ENCODE measurements at places on chromosomes 5 and 9. TPM values are rescaled to one million over a fixed set of nuclear protein-coding genes. Genes with fewer than 3 reads are reported as not detected.
A peak's percentile ranks its signal among the peaks of the same experiment; 100 is the strongest.

DNA sequence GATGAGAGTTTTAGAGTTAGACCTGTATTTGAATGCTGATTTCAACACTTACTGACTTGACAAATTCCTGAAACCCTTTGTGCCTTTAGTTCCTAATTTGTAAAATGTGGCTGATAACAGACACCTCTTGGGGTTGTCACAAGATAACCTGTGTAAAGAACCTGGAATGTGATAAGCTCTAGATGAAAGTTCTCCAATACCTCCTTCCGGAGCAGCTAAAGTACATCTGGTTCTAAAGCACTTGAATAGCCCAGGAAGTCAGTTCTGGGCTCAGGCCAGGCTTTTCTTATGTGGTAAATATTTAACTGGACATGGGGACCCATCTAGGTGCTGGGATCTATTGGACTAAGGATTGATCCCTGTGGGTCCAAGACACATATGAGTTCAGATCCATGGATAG is 310.8 kb upstream of the ADAMTSL1 start:
- H3K27me3 ChIP-seq, result no peaks in the 10 kb centered on the region
- DNase-seq, result no peak
- H3K4me3 ChIP-seq, result no peak overlapping the region
- H3K36me3 ChIP-seq, result no peaks in the 10 kb centered on the region

DNA sequence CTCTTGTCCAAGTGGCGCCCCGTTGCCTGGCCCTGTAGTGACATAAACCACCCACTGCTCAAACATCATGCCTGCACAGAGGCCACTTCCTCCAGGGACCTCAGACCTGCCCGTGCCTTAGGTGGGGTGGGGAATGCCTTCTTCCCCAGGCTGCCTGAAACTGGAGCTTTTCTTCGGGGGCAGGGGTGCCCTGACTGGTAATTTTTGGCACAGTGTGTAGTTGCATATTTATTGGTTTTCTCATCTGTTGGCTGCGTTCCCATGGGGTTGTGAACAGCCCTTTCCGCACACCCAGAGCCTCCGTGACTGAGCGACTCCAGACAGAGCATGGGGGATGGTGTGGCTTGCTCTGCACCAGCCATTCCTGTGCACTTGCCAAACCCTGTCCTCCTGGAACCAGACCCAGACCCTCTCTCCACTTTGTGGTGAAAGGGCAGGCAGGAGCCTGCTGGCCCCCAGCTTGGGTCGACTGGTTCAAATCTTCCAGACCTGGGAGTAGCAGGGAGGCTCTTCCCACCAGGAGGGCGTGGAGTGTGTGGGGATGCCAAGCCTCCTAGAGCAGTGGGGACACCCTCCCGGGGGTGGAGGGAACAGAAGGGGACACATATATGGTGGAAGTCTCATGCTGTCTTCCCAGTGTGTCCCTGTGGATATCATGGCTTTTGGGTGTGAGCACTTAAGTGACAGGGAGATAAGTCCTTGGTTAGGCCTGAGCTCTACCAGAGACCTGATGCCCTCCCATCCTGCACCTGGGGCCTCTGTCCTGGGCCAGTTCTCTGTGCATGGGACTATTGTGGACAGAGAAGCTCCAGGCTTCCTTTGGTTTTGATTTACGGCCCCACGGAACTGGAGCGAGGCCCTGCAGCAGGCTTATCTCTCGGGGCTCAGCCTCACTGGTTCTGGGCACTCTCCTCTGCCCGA is 39.6 kb downstream of the WNK2 start:
- no peaks in the 10 kb centered on the region for H3K27me3 ChIP-seq
- H3K4me3 ChIP-seq, result no peak overlapping the region
- H3K36me3 ChIP-seq, result no peaks in the 10 kb centered on the region
- no peak overlapping the region for H3K27ac ChIP-seq

DNA sequence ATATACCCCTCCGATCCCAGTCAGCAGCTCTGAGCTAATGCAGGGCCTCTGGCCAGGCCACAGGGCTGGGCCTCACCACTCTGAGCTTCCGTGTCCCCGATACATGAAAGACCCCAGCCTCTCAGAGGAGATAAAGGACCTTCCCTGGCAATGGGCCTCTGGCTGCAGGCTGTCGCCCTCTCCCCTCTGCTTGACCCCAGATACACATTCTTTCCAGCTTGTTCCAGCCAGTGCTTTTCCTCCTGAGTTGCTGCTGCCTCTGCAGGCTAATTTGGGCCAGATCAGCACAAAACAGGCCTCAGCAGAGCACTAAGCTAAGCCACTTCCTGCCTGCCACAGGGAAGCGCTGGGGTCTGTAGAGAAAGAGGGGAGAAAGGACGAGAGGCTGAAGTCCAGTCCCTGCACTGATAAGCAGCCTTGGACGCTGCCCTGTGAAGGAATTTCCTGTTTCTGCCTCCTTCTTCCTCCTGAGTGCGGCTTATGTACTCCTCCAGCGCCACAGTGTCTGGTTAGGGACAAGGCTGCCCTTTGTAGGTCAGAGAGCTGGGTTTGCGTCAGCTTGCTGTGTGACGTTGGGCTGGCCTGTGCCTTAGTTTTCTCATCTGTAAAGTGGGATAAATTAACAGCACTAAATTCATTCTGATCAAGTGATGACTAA is 73.0 kb upstream of the IL17B start:
- H3K4me3 ChIP-seq, result no peak overlapping the region
- H3K27ac ChIP-seq, result no peak overlapping the region
- H3K36me3 ChIP-seq, result no peaks in the 10 kb centered on the region
- DNase-seq, result peak; percentile 74
- no peaks in the 10 kb centered on the region for H3K4me1 ChIP-seq
- H3K27me3 ChIP-seq, result no peaks in the 10 kb centered on the region

- no peak for DNase-seq
- H3K4me3 ChIP-seq, result no peak overlapping the region
- H3K27ac ChIP-seq, result no peak overlapping the region
- H3K4me1 ChIP-seq, result no peaks in the 10 kb centered on the region
These were observed 368.7 kb downstream of the BNC2 start for GRCh38 chr9:16501726-16502125.

DNA sequence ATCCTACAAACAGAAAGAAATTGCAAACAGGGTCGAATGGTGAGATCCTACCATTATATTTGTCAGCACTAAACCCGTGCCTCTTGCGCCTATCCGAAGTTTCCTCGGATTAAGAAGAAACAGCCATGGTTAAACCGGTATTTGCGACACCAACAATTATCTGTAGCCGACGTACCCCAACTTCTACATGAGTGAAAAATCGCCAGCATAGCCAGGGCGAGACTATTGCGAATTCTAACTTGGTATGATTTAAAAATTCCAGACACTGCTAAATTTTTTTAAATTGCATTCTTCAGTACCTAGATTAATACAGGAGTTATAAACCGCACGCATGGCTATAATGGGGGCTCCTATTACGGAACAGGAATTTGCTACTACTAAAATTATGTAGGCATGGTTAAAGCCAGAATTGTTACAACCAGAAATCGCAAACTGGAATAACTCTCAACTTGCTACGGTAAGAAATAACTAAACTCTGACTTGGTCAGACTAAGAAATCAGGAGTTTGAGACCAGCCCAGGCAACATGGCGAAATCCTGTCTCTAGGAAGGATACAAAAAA is 25.3 kb upstream of the ANXA2R start:
- no peak overlapping the region for H3K27ac ChIP-seq
- peak overlapping the region; percentile 95 for H3K4me3 ChIP-seq
- H3K4me1 ChIP-seq, result peaks cover 9% of the 10 kb centered on the region

DNA sequence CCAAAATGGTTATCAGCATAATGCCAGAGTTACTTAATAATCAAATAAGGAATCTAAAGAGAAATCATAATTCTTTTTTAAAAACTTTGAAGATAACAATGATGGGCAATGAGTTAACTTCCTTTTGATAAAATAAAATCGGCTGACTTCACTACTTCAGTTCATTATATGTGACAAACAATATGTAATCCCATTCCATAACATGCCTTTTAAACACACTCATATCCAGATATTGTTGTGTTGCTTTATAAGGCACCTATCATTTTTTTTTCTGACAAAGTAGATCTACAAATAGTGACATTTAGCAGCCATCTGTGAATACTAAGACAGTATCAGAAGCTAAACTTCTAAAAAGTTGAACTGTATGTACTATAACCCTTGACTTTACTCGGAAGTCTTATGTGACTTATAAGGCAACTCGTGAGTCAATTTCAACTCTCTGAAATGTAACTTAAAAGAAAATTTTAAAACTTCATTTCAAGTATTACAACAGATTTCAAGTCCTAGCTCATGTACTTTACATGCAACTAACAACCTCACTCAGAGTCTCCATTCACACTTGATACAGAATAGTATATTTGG is 7.5 kb downstream of the ADAMTS6 start:
- no peak overlapping the region for H3K4me3 ChIP-seq
- no peak for DNase-seq
- no peak overlapping the region for H3K27ac ChIP-seq
- no peaks in the 10 kb centered on the region for H3K36me3 ChIP-seq

DNA sequence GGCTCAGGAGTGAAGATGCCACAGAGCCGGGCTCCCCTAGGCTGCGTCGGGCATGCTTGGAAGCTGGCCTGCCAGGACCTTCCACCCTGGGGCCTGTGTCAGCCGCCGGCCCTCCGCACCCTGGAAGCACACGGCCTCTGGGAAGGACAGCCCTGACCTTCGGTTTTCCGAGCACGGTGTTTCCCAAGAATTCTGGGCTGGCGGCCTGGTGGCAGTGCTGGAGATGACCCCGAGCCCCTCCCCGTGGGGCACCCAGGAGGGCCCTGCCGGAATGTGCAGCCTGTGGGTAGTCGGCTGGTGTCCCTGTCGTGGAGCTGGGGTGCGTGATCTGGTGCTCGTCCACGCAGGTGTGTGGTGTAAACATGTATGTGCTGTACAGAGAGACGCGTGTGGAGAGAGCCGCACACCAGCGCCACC is 113.1 kb downstream of the RXRA start:
- H3K27me3 ChIP-seq, result no peaks in the 10 kb centered on the region
- H3K4me1 ChIP-seq, result no peaks in the 10 kb centered on the region
- no peak overlapping the region for H3K4me3 ChIP-seq

DNA sequence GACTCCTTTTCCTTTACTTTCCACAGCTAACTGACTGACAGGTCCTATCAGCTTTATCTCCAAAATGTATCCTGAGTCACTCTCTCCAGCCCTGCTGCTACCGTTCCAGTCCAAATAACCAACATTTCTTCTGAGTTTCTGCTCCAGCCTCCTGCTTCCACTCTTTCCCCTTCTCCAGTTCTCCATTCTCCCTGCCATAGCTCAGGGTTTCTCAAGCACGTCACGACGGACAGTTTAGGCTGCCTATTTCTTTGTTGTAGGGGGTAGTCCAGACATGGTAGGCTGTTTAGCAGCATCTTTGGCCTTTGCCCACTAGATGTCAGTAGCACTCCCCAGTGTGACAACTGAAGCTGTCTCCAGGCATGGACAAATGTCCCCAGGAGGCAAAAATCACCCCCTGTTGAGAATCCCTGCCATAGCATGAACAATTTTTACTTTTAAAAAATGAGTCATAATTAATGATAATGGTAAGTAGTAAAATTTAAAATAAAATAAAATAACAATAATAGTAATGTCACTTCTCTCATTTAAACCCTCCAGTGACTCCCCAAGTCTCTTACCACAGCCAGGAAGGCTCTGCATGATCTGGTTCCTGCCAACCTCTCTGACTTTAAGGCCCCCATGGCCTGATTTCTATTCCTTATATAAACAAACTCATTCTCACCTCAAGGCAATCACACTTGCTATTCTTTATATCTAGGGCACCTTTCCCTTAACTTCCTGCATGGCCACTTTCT is 105.4 kb upstream of the FER start:
- H3K4me3 ChIP-seq, result peak overlapping the region; percentile 18
- peaks cover 8% of the 10 kb centered on the region for H3K36me3 ChIP-seq
- H3K27ac ChIP-seq, result no peak overlapping the region
- H3K27me3 ChIP-seq, result no peaks in the 10 kb centered on the region
- H3K4me1 ChIP-seq, result no peaks in the 10 kb centered on the region

- H3K4me1 ChIP-seq, result no peaks in the 10 kb centered on the region
- no peak overlapping the region for H3K27ac ChIP-seq
- no peaks in the 10 kb centered on the region for H3K27me3 ChIP-seq
- no peaks in the 10 kb centered on the region for H3K36me3 ChIP-seq
These were observed 58.1 kb upstream of the SPTLC1 start for GRCh38 chr9:92173318-92173717.

GRCh38 chr5:54905942-54906537 is 79.4 kb downstream of the ESM1 start:
- H3K36me3 ChIP-seq, result no peaks in the 10 kb centered on the region
- no peaks in the 10 kb centered on the region for H3K27me3 ChIP-seq
- no peak overlapping the region for H3K27ac ChIP-seq
- H3K4me3 ChIP-seq, result no peak overlapping the region
- DNase-seq, result peak; percentile 46
- no peaks in the 10 kb centered on the region for H3K4me1 ChIP-seq

- no peaks in the 10 kb centered on the region for H3K4me1 ChIP-seq
- H3K27me3 ChIP-seq, result no peaks in the 10 kb centered on the region
- no peak for DNase-seq
- peak overlapping the region; percentile 94 for H3K4me3 ChIP-seq
These were observed 2.4 kb downstream of the KIF2A start for GRCh38 chr5:62308439-62308838.

- H3K4me3 ChIP-seq, result no peak overlapping the region
- no peaks in the 10 kb centered on the region for H3K27me3 ChIP-seq
- no peaks in the 10 kb centered on the region for H3K4me1 ChIP-seq
- H3K27ac ChIP-seq, result no peak overlapping the region
- no peaks in the 10 kb centered on the region for H3K36me3 ChIP-seq
- DNase-seq, result no peak
These were observed 10.2 kb downstream of the CMYA5 start for GRCh38 chr5:79699763-79700400.

GRCh38 chr9:73683862-73684591 is 532.4 kb downstream of the ANXA1 start:
- no peaks in the 10 kb centered on the region for H3K27me3 ChIP-seq
- DNase-seq, result peak; percentile 44
- H3K36me3 ChIP-seq, result peaks cover 11% of the 10 kb centered on the region
- no peak overlapping the region for H3K4me3 ChIP-seq
- no peaks in the 10 kb centered on the region for H3K4me1 ChIP-seq

- H3K27ac ChIP-seq, result no peak overlapping the region
- no peaks in the 10 kb centered on the region for H3K4me1 ChIP-seq
- H3K36me3 ChIP-seq, result peaks cover 60% of the 10 kb centered on the region
- no peak overlapping the region for H3K4me3 ChIP-seq
- no peaks in the 10 kb centered on the region for H3K27me3 ChIP-seq
These were observed 28.0 kb upstream of the POMT1 start for GRCh38 chr9:131474711-131475110.

DNA sequence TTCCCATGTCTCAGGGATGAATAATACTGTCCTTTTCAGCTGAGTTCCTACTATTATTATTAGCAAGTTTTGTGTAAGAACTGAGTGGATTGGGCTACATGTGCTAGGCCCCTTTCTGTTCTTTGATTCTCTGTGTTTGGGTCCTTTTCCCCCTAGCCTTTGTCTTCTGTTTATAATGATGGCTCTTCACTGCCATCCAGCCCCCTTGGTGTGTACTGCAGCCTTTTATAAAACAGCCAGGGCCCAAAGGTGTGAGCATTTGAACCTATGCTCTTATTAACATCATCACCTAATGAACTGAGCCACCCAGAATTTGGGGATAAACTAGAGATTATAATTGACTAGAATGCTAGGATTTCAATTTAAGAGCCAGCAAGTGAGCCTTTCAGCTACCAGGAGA is 52.6 kb downstream of the PLAC8L1 start:
- H3K36me3 ChIP-seq, result no peaks in the 10 kb centered on the region
- H3K27ac ChIP-seq, result no peak overlapping the region
- H3K27me3 ChIP-seq, result no peaks in the 10 kb centered on the region
- no peak overlapping the region for H3K4me3 ChIP-seq
- no peak for DNase-seq

CTXN3 gene
- not detected for total RNA-seq

PCDHA9 gene
- 0.46 TPM for total RNA-seq

CBY3 gene
- total RNA-seq, result 1.6 TPM

NPR2 gene
- 12.5 TPM for total RNA-seq

MEIKIN gene
- not detected for total RNA-seq

GRM6 gene
- total RNA-seq, result not detected

PCDH1 gene
- 131 TPM for total RNA-seq

PCDHGA6 gene
- total RNA-seq, result 1.5 TPM

All from H9 (cell line).